Stimulated activated CD8-positive, alpha-beta memory T cell treated with anti-CD3 and anti-CD28 coated beads, Interleukin-7, amount 100 ng/mL, for 4 hours (primary cell): ENCODE measurements at places on chromosomes 1 and 21.

- no peak for DNase-seq
Observed at GRCh38 chr1:13899856-13900255, 199.9 kb downstream of the PRDM2 start.

GRCh38 chr1:14478120-14478519 is 120.4 kb upstream of the KAZN start:
- DNase-seq: no peak

DNA sequence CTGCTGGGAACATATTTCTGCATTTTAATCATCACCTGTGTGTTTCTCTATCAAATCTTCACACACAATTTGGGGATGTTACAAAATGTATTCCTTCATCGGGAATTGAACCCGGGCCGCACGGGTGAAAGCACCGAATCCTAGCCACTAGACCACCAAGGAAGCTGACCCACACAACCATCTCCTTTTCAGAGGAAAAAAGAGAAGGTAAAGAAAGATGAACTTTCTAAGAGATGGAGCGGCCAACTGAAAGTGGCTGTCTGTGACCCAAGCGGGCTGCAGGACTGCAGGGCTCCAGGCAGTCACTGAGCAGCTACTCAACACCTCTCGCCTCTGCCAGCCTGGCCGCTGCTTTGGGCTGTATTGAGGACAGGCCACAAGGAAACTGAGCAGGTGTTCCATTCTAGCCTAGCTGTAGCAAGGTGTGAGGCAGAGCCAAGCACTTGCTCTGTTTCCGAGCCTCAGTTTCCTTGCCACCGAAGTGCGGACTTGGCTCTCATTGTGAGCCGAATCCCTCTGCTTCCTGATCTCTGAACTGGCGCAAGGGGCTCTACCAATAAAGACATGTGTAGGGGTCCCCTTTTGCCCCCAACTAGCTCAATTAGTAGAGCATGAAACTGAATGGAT is 156.9 kb upstream of the NBPF11 start:
- no peak for DNase-seq

- no peak for DNase-seq
Observed at GRCh38 chr1:50491142-50491541, 67.9 kb upstream of the DMRTA2 start.

GRCh38 chr1:185132534-185132933 is 24.2 kb downstream of the TRMT1L start:
- no peak for DNase-seq

DNA sequence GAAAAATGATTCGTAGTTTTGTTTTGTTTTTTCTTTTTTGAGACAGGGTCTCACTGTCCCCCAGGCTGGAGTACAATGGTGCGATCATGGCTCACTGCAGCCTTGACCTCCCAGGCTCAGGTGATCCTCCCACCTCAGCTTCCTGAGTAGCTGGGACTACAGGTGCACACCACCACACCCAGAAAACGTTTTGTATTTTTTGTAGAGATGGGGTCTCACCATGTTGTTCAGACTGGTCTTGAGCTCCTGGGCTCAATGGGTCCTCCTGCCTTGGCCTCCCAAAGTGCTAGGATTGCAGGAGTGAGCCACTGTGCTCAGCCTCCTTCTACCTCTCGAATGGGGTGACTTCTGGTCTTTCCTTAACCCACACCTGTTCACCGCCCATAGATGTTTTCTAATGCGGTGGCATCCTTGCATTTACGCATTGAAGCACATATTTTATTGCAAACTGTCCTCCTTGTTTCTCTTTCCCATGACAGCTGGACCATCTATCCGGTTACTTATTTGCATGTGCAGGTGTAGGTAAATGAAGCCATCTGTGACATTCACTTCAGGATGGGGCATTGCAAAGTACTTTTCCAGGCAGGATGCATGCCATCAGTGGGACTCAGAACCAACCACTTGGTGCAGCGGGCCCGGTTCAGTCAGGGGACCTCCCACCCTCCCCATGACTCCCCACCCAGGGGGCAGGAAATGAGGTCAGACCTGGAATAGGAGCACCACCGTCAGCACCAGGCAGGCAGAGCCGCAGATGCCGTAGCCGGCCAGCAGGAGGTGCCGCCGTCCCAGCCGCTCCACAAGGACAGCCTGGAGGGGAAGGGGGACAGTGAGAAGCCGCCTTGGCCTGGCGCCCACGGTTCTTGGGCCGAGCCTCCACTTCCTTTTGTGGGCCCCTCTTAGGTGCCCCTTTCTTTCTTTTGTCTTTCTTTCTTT is 16.5 kb downstream of the SLC2A7 start:
- DNase-seq: no peak

DNA sequence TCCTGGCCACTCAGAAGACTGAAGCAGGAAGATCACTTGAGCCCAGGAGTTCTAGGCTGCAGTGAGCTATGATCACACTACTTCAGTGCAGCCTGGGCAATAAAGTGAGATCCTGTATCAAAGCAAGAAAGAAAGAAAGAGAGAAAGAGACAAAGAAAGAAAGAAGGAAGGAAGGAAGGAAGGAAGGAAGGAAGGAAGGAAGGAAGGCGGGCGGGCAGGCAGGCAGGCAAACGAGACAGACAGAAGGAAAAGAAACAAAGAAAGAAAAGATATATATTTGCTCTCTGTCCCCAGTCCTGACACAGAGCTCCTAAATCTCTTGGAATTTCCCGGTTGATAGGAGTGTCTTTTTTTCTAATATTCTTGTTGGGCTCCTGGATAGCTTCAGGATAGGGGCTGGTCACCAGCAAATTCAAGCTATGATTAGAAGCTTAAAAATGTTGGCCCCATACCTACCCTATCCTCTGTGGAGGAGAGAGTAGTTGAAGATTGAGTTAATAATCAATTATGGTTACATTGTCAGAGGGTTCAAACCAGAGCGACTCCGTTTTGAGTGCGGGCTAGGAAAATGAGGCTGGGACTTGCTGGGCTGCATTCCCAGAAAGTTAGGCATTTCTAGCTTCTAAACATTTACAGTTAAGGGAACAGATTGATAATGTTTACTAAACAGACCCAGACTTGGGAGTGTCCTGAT is 3.3 kb upstream of the MIGA1 start:
- no peak for DNase-seq

DNA sequence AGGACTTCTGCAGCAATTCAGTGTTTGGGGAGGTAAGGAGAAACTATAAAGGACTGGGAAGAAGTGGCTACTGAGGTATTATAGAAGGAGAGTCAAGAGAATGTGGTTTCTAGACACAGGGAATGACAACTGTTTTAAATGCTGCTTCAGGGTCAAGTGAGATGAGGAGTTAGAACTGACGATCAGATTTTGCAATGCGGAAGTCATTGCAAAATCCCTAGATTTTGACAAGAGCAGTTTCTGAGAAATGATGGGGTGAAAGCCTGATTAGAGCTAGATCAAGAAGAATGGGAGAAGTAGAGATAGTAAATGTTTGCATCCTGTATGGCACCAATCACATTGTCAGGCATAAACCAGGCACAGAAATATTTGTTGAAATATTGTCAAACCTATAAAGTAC is 4.7 kb upstream of the TSNAX start:
- DNase-seq: no peak

- DNase-seq: no peak
Observed at GRCh38 chr1:54456921-54457529, 50.8 kb upstream of the SSBP3 start.

GRCh38 chr1:9942399-9942938 is 722 bp downstream of the LZIC start:
- DNase-seq: no peak

GRCh38 chr1:209645574-209646452 is 6.4 kb downstream of the LAMB3 start:
- DNase-seq: no peak

- no peak for DNase-seq
Observed at GRCh38 chr1:77412820-77413530, 131.2 kb downstream of the AK5 start.

DNA sequence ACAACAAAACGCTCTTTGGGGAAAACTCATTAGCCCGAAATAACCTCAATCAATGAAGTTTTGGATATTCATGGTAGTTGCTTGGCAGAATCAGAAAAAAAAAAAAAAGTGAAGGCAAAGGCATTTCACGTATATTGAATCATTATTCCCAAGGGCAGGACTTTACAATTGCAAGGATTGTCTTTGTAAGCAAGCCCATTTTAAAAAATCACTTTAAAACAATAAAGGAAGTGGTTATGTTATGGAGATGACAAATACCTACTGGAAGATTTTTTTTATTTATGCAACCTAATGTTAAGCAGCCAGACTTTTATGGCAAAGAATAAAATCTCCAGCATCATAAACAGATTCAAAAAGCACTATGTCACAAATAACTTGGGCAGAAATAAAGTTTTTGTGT is 9.3 kb downstream of the GJB4 start:
- no peak for DNase-seq

DNA sequence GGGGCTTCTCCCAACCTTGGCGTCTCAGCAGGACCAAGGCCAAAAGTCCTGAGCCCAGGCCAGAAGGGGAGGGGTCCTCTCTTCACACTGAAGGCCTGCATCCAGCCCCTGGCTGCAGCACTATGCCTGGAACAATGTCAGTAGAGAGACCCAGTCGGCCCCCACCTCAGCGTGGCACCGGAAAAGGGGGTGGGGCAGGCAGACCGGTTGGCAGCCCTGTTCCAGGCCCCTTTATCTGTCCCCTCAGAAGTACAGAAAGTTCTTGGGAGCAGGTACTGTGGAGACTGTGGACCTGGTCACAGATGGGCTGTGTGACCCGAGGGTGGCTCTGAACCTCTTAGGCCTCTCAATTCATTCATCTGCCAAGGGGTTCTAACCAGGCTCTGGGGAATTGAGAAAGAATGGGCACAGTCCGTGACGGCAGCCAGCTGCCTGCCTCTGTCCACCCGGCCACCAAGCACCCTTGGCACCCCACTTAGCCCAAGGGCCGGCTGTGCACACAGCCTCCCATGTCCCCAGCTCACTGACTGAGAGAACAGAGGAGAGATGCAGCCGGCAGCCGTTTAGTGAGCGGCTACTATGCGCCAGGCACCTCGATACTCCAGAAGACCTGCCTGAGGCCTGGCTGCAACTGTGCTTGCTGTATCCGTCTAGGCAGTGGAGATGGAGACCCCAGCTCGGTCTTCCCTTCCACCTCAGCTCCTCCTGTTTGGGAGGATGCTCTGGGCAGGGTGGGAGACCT is 23.9 kb downstream of the RUNX3 start:
- DNase-seq: no peak

- DNase-seq: no peak
Observed at GRCh38 chr1:15668089-15668754, 15.9 kb upstream of the PLEKHM2 start.
